SIG-M5 (cell line): ENCODE measurements at places on chromosomes 6 and 20.

DNA sequence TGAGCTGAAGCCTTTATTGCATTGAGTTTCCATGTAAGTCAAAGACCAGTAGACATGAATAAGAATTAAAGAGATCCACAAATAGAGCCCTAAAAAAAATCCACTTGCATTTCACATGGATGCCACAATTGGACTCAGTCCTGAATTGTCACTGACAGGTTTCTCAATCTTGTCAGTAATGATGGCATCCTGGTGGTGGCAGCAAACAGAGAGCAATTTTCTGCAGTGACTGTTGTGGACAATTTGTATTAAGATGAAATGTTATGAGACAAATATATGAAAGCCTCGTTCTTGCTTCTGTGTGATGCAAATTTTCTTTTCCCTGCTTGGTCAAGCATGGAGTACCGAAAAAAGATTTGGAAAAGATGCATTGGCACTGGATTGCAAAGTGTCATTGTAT, 278.9 kb downstream of the SAMD5 start:
- DNase-seq, result no peak

DNA sequence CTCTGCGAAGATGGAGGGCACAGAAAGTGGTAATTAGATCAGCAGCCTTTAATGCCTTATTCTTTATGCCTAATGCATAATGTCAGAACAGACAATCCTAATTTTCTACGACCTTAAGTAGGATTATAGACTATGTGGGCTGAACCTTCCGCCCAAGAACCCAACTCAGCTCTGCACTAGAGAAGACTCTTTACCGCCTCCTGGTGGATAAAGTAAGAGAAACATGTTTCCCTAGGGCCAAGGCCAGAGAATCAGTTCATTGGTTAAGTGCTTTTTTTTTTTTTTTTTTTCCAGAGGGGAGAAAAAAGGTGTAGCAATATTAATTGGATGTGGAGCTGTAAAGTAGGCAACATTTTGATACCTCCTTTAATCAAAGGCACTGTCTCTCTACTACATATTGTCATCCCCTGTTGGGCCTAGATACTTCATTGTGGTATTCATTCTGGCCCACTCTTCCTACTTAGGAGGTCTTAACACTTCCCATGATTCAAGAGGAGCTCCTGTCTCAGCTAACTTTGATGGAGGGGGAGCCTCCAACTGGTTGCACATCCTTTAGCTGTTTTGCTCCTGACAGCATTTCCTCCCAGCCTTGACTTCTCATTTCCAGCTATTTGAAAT, 124.9 kb upstream of the NRN1 start:
- DNase-seq, result no peak

- DNase-seq, result no peak
Measured at GRCh38 chr6:40342723-40343122, 244.4 kb downstream of the LRFN2 start.

DNA sequence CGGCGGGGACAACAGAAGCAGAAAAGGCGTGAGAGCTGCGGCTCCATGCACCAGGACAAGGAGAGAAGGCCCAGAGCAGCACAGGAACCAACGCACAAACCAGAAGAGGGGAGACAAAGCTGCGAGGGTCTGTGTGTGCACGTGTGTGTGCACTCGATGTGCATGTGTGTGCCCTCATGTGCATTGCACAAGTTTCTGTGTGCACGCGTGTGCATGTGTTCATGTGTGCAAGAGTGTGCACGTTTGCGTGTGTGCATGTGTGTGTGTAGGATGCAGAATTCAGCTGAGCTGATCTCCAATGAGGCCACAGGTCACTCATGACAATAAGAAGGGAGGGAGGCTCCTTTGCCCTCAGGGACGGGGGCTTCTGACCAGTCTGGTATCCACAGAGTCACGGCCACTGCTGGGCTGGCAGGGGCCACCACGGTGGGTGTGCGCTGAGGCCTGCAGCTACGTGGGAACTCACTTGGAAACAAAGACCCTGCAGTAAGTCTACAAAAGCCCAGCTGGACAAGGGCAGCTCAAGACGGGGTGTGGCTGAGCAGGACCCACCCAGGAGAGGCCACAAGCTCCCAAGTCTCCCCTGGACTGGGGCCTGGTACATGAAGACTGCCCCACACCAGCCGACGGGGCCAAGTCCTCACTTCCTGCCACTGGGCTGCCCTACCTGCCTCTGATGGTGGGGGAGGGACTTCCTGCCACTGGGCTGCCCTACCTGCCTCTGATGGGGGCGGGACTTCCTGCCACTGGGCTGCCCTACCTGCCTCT, 48.1 kb upstream of the CHRNA4 start:
- no peak for DNase-seq

DNA sequence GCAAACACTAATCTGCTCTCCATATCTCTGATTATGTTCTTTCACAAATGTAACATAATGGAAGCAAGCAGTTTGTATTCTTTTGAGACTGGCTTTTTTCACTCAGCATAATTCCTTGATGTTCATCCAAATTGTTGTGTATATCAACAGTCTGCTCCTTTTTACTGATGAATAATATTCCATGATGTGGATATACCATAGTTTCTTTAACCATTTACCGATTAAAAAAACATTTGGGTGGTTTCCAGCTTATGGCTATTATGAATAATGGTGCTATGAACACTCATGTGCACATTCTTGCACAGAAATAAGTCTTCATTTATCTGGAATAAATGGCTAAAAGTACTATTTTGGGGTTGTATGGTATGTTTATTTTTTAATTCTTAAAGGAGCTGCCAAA, 708.9 kb downstream of the RFPL4B start:
- DNase-seq, result no peak

- DNase-seq, result no peak
Measured at GRCh38 chr6:11416936-11417576, 120.5 kb upstream of the TMEM170B start.

DNA sequence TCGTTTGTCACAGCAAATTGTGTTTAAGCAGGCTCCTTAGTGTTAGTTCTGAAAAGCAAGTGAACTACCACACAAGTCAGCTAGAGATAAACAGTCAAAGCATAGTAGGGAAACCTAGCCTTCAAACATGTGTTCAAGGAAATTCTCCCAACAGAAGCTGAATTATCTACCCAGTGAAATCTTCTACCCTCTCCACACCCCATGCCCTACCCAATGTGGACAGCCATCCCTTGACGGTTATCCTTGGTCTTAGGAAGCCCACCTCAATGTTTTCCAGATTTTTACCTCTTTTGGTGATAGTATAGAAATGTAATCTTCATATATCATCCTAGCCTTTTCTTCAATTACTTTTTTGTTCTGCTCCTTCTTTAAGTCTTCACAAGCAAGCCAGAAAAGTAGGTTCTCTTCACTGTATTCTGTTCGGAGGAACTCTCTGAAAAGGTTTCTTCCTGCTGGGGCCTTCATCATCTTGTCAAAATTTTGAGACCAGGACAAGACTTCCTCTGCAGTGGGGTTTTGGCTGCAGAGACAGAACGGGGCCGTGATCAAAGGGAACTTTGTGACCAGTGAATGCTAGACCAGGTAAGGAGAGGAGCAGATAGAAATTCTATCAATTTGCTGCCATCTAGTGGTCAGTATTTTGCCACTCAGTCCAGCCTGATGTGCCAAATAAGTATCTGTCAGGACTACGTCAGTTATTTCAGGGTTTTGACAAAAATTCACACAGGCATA, 21.6 kb upstream of the MTRF1L start:
- no peak for DNase-seq

DNA sequence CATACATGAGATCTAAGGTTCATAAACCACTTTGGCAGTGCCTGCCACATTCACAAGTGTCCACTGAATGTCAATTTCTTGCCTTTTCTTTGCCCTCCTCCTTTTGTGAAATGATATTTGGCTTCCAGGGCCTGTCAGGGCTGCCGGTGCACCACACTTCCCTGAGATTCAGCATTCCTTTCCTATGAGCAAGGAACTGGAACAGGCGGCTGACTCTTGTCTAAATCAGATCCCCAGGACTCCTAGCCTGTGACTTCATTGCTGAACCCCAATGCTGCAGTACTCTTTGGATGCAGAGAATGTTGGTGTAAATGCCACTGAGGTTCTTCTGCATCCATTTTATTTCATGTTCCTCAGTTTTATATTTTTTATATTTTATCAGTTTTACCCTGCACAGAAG, 172.2 kb downstream of the ARID1B start:
- no peak for DNase-seq

GRCh38 chr20:6993511-6993910, 226.0 kb downstream of the BMP2 start:
- no peak for DNase-seq

DNA sequence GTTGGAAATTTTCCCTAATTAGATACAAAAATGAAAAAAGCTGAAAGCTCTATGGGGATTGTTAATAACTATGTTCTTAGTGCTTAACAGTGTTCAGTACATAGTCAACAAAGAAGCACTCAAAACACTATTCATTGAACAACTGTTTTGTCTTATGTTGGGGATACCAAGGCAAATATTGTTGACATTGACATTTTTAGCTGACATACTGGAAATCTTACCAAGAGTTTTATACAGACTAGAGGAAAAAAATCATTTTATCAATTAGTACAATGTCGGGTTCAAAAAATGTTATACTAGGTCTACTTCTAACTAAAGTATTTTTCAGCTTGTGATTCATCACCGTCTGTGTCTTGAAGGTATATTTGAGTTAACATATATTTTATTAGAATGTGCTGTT, 40.2 kb downstream of the KLHL31 start:
- DNase-seq, result no peak

DNA sequence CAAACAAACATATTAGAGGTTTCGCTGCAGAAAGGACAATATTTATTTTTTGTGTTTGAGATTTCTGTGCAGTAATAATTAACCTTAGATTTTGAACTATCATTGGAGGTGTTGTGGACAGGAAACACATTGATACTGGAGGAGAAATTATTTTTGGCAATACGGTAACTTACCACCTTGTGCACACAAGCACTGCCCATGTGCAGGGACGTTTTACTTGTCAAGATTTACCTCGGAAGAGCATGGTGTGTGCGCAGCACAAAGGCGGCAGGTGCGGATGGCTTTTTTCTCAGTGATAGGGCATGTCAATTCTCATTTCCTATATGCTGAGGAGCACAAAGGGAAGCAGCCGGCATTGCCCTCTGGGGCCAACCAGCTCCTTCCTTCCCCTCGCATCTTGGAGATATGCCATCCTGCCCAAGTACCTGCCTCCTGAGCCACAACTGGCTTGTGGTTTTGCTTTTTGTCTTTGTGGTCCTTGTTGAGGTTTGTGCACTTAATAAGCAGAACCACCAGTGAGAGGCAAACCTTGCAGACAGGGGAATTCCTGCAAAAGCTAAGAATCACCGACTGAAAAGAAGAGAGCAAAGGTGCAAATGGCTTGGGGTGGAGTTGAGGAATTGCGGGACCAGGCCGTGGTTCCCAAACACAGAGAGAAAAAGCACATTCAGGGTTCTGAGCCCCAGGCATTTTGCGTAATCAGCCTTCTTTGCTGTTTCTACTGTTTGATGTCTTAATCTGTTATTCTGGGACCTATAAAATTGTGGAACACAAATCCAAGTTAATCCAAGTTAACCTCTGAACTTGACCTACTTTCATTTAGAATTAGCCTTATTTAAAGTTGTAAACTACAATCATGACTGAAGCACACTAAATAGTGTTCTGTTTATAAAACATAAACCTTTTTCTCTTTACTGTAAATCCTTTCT, 21.9 kb downstream of the SAMD5 start:
- no peak for DNase-seq

- DNase-seq, result no peak
Measured at GRCh38 chr20:41030531-41031242, 2.1 kb downstream of the TOP1 start.

DNA sequence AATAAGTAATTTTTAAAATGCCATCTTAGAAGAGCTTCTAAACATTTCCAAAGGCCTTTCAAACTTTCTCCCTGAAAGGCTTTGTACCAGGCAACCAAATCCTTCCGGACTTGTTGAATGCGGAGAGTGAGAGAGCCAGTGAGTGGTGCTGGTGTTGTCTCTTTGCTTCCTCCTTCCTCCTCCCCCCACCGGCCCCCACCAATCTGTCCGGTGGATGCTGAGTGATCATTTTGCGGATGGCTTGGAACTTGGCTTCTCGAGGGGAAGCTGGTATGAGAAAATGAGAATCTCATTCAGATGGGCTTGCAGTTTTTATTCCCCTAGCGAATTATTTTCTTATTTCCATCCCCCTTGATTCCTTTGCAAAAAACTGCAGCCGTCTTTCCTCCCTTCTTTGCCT, 97.3 kb downstream of the ANKRD60 start:
- DNase-seq, result no peak

DNA sequence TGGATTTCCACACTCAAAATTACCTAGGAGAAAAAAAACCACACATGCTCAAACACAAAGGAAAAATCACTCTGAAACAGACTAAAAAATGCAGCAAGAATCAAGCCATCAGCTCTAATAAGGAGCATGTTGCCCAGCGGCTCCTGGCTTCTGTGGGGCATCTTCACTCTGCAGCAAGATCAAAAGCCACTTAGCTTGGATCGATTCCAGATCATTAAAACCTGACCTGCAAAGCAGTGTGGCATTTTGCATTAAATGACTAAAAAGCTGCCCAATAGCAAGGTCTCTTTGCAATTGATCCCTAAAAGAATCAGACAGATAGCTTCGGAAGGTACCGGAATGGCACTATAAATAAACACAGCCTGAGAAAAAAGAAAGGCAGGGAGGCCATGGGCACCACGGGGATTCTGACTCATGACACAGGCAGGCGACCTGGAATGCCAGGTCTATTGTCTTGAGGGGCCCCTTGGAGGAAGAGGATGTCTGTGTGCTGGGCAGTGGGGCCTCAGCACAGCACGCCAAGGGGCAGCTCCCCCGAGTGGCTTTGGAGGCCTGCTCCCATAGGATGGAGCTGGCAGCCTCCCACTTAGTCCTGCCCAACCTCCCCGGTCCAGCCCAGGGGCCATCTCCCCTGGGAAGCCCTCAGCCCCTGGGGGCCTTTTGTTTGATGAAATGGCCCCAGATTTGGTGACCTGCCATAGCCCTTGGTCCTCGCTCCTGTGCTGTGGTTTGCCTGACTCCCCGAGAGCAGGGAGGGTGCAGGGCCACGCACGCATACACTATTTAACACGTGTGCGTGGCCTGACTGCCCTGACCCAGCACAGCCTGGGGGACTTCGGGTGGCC, 7.6 kb downstream of the LEMD2 start:
- no peak for DNase-seq

DNA sequence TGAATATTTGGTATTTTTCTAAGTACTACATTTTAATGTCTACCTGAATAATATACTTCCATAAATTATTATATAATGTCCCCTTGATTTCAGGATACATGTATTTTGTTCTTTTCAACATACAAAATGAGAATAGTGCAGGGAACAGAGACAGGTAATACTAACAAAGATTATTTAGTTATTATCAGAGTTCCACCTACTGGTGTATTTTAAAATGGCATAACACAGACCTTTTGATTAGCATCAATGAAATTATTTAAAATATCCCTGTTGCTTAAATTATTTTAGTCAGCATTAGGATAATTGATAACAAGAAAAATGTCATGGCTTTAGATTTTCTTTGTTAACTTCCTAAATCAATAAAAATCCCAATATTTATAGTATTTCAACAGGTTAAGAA, 184.0 kb downstream of the PRDM13 start:
- DNase-seq, result no peak

- no peak for DNase-seq
Measured at GRCh38 chr6:78962448-78962847, 95.1 kb downstream of the IRAK1BP1 start.
